ENCODE measurements at places on chromosomes 5 and 9.

- DNase-seq = no peak
Measured at GRCh38 chr5:143120460-143121134, 282.9 kb downstream of the NR3C1 start.

DNA sequence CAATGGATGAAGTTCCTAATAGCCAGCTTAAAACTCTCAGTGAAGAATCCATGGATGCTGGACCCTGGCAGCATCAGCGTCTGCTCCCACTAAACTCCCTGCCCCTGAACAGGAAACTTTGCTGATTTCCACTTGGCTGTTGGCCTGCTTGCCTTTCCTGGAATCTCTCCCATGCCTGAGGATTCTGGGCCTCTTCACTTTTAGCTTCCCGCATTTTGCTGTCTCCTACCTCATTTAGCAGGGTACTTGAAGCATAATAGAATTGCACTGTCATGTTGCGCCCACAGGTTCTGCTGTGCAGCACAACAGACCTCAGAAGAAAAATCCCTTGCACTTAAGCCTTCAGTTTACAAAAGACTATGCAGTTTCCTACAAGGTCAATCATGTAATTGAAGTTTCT lies 127.6 kb downstream of the DROSHA start:
- DNase-seq = no peak

DNA sequence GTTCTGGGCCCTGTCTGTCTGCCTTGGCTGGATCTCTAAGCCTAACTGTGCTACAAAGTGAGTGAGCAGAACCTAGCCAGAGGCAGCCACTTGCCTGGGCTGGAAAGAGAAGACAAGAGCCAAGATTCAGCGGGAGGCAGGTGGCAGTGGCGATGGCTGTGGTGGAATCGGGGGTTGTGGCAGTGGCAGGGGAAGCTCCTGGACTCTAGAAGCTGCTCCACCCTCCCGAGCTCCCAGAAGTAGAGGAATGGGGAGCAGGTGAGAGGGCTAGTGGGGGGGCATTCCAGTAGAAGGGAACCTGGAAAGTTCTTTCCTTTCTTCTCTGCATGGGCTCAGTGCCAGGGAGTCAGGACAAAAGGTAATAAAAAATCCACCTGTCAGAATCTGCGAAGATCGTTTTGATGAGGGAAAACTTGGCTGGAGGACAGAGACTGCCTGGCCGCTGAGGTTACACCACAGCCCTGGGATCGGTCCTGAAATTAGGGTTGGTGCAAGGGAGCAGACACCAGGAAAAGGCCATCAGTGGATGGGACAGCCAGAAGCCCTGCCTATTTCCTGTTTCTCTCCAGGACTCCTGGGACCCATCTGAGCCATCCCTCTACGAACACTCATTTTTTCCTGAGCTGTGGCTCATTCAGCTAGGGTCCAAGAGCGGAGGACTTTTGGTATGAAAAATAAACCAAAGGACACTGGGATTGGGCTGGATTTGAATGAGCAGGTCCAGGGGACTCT lies 1.6 kb downstream of the CRAT start:
- no peak for DNase-seq

DNA sequence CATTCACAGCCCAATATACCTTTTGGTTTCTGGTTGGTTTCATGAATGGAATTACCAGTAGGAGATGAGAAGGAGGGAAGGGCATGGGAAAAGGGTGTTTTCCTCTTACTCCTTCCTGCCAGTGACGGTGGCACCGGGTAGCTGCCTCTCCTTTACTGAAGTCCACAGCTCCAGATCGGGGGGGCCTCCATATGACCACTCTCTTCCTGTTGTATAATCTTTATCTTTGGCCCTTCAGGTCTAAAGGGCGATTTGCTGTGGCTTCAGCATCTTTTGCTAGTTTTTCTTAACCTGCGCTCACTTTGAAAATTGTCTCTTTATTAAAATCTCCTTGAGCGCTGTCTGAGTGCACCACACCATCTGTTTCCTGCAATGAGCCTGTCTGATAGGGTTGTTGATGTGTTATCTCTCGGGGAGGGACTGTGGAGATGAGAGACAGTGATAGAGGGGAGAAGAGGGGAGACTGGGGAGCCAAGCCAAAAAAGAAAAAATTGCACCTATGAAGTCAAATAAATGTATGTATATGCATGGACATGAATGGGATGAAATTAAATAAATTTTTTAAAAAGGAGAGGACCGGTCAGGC lies 449.3 kb upstream of the KLF4 start:
- no peak for DNase-seq

DNA sequence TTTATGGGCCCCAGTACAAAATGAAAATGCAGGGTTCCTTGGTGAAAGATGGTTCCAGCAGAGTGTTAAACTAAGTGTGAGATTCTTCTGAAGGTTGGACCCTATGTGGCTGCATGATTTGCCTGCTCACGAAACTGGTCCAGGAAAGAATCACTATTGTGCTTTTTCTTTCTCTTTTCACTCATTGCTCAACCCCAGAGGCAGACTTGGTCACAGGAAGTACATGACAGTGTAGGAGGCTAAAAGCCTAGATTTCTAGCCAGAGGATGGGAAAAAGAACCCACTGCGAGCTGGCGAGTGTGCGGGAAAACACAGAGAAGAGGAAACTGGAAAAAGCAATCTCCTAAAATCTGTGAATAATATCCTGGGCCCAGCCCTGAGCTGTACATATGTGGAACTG lies 18.6 kb downstream of the SLC36A2 start:
- no peak for DNase-seq

DNA sequence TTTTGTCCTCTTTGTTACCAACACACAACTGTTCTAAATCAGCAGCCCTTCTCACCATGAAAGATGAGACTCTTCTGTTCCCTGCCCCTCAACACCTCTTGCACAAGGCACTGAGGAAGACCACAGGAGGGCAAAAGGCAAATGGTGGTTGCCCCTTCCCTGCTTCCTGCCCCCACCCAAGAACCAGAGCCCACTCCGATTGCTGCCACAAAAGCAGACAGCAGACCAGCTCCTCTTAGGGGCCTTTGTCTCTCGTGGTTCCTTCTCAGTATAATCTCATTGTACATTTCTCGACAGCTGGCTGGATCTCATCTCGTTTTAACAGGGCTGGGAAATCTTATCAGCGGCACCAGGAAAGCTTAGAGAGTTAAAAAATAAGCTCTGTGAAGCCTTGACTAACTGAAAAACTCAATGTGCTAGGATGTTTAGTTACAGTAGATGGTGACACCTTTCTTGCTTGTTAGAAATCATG lies 1.1 kb downstream of the MVB12B start:
- DNase-seq = no peak

DNA sequence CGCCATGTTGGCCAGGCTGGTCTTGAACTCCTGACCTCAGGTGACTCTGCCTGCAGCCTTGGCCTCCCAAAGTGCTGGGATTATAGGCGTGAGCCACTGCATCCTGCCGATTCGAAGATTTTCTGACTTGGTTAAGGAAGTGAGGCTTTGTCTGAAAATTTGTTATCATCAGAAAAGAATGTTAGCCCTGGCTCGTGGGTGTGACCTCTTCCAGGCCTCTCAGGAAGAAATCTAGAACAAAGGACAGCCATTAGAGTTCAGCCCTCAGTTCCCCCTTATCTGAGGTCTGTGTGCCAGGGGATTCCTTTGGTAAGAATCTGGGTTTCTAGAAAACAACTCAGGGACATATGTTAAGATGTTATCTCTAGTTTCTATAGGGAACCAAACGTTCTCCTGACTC lies 6.2 kb downstream of the OR2S2 start:
- DNase-seq = no peak

DNA sequence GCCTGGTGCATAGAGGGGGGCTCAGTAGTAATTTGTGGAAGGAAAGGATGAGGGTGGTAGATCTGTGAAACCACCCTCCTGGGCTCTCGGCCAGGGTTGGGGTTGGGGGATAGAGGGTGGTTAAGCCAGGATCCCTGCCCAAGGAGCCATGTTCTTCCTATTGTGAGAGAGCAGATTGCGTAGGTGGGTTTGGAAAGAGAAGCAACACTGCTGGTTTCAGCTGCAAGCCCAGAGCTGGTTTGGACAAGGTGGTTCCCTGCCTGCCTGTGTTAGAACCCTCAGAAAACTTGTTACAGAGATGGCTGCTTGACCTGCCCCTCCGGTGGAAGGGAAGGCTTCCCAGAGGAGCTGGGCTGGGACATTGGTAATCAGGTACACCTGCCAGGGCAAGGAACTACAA lies 131.2 kb upstream of the HAND1 start:
- DNase-seq = no peak

DNA sequence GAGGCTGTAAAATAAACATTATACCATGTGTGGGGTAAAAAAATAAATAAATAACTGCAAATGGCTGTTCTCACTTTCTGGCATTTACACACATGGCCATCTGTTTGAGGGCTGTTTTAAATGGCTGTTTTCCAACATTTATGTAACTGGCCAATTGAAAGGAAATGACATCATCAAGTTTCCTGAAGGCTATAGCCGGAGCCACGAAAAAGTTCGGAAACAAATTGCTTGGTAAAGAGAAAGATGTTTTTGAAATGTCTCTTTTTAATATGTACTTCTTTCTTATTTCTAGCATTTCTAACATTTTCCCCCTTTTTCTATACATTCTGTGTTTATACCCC lies 95.4 kb upstream of the DAB2 start:
- DNase-seq = no peak

- no peak for DNase-seq
Measured at GRCh38 chr9:124286292-124286931, 28.7 kb downstream of the NEK6 start.

GRCh38 chr5:73028991-73029595 lies 73.3 kb downstream of the FCHO2 start:
- no peak for DNase-seq

- no peak for DNase-seq
Measured at GRCh38 chr9:134550584-134550983, 91.0 kb upstream of the COL5A1 start.

- no peak for DNase-seq
Measured at GRCh38 chr9:8733131-8733954, 933.8 kb upstream of the DMAC1 start.

GRCh38 chr9:123798195-123798594 lies 131.7 kb downstream of the DENND1A start:
- no peak for DNase-seq

DNA sequence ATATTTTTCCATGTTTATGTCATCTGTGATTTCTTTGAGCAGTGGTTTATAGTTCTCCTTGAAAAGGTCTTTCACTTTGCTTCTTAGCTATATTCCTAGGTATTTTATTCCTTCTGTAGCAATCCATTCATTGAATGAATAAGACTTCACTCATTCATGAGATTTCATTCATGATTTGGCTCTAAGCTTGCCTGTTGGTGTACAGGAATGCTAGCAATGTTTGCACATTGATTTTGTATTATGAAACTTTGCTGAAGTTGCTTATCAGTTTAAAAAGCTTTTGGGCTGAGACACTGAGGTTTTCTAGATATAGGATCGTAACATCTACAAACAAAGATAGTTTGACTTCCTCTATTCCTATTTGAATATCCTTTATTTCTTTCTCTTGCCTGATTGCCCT lies 15.9 kb downstream of the RLN2 start:
- no peak for DNase-seq

GRCh38 chr5:9818340-9818845 lies 188.2 kb upstream of the TAS2R1 start:
- no peak for DNase-seq

DNA sequence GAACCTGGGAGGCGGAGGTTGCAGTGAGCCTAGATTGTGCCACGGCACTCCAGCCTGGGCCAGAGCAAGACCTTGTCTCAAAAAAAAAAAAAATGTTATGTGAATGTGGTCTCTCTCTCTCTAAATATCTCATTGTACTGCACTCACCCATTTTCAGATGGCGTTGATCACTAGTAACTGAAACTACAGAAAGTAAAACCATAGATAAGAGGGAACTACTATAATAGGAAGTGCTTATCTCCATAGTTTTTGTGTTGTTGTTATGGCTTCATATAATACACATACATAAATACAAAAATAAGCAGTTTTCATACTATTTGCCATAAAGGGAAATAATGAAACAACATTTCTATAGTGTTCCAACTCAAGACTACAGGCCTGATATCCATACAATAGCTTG lies 9.1 kb downstream of the IL31RA start:
- DNase-seq = no peak

- DNase-seq = no peak
Measured at GRCh38 chr9:19186232-19186631, 44.3 kb upstream of the DENND4C start.

- DNase-seq = no peak
Measured at GRCh38 chr9:131736431-131736830, 3.4 kb downstream of the RAPGEF1 start.

- DNase-seq = no peak
Measured at GRCh38 chr9:89022001-89022759, 30.9 kb downstream of the S1PR3 start.

DNA sequence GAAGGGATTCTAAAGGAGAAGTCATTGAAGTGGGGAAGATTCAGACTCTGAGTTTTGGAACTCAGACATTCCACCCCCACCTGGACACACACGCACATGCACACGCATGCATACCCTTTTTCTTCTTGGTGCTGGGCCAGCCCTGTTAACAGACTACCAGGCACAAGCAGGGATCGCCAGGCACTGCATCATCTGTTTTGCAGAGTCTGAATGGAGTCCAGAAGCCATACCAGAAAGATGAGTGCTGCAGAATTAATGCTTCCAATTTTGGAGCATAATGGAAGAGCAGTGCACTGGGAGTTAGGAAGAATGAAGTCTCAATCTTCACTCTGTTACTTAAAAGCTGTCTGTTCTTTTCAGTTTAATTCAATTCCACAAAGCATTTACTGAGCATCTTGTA lies 95.5 kb downstream of the PDE8B start:
- no peak for DNase-seq

DNA sequence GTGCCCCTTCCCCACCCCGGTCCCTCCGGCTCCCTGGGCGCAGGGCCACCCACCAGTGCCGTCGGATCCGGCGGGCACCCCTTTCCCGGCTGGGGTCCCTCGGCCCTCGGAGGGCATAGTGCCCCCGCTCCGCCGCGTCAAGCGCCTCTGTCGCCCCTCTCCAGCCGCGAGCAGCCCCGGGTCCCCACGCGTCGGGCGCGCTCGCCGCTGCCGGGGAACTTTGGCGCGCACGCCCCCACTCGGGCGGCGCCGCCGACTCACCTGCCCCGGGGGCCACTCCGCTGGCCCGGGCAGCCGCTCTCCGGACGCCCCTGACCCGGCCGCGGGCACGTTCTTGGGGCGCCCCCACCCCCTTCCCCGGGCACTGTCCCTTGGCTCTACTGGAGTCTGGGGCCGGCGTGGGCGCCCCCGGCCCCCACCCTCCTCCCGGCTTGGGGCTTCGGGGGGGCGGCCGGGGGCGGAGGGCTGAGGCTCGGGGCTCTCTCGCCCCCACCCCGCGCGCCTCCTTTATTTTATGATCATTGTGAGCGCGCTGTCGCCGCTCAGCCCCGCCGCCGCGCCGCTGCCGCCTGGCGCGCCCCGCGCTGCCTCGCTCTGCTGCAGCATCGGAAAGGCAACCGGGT lies 1.1 kb upstream of the FAM78A start:
- no peak for DNase-seq

GRCh38 chr9:104868687-104869404 lies 59.1 kb downstream of the ABCA1 start:
- DNase-seq = no peak

Data from naive thymus-derived CD4-positive, alpha-beta T cell (primary cell).